ENCODE measurements at places on chromosomes 4 and X. TPM values are rescaled to one million over a fixed set of nuclear protein-coding genes. Genes with fewer than 3 reads are reported as not detected.

The OTC gene
- total RNA-seq, result not detected

The TEX13C gene
- total RNA-seq, result not detected

The VSIG4 gene
- total RNA-seq, result not detected

The SSX1 gene
- total RNA-seq, result not detected

The ETDB gene
- total RNA-seq, result not detected

All from smooth muscle cell of the umbilical artery (primary cell).